H7 (cell line): ENCODE measurements at places on chromosomes 5 and 9.

DNA sequence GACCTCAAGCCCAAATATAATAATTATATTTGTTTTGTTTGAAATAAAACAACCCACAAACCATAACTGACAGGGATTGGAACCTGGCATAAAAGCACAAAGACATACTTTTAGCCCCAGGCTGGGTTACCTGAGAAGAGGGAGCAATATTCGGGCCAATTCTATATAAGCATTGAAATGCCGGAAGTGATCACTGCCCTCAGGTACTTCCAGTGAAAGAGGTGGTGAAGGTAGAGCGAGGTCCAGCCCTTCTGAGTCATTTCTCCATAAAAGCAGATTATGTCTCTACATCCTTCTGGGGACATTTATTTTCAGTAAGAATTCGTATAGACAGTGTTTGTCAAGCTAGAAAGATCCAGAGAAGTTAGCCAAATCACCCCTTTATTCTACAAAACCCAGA lies 59.6 kb downstream of the GCNT4 start:
- DNase-seq, result no peak

DNA sequence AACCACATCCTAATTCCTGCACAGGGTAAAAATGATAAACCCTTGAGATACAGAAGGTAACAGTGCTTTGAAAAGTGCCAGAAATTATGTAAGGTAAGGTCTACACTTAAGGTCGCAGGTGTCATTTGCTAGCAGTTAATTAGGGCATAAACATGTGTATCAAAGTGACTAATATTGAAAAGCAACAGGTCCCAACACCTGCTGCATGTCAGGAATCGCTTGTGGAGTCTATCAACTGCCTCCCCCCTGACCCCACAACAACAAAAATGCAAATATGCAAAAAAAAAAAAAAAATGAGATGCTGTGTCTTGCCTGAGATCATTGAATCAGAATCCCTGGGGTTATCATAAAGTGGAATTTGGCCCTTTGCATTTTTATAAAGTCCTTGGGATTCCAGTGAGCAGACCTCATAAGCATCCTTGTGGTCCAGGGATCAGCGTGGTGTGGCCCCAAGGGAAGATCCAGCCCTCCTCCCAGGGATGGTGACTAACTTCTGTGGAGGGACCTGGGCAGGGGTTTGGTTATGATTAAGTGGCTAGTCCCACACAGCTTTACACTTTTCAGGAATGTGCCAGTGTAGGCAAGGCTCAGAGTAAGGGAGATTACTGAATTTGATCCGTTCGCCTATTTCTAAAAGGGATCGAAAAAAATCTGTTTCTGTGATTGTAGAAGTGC lies 92.5 kb upstream of the TNFSF8 start:
- no peak for DNase-seq

- peak; percentile 33 for DNase-seq
These were observed 338.1 kb downstream of the ASTN2 start for GRCh38 chr9:117076571-117077290.

DNA sequence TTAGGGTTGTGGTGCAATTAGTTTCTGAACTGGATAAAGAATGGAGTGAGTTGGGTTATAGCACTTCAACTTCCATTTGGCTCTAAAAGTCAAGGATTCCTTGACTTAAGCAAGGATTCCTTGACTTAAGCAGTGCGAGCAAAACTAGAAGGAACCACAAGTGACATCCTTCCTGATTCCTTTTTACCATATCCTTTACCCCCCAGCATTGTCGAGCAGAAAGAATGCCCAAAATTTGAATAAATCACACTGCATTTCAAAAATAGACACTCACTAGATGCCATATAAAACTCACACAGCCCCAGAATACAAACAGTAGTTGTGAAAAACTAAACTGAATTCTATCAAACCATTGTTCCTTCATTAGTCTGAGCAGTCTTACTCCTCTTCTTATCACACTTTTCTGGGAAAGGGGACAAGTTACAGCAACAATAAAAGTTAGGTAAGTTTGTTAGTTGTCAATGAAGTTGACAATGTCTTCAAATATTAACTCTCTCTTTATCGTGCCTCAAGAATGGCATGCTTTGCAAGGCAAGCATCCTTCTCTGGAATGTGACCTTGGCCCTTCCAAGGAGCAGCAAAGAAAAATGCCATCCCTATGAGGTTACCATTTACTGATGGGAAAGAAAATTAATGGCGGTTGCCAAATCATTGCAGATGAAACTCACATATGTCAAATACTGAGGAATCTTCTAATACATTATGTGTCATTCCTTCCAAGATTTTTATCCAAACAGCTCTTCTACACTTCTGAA lies 273.3 kb upstream of the ANKRD55 start:
- DNase-seq, result no peak

- no peak for DNase-seq
These were observed 14.8 kb upstream of the PRRC2B start for GRCh38 chr9:131379056-131379455.

DNA sequence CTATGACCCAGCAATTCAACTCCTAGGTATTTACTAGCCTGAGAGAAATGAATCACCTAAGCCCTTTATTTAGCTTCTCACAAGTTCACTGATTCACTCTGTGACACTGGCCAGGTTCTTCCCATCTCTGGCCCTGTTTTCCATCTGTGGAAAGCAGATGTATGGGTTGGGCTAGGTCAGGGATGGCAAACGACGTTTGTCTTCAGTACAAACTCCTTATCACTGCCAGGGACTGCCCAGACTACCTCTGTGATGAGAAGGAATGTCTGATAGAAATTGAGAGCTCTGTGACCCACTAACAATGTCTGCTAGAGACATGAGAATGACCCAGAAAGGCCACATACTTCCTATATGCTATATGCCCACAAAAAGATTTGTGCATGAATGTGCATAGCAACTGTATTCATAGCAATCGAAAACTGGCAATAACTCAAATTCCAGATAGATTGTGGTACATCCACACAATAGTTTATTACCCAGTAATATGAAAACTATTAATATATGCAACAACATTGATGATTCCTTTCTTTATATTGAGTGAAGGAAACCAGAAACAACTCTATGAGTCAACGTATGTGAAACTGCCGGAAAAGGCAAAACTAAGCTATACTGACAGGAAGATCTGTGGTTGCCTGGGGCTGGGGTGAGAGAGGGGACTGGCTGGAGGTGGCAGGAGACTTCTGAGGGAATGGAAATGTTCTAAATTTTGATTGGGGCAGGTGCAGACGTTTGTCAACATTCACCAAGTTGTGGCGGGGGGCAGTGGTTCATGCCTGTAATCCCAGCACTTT lies 32.0 kb upstream of the ADAM19 start:
- DNase-seq, result no peak

GRCh38 chr5:32522429-32523143 lies 62.8 kb upstream of the SUB1 start:
- no peak for DNase-seq

GRCh38 chr9:71249729-71250317 lies 128.4 kb upstream of the TRPM3 start:
- DNase-seq, result peak; percentile 22

DNA sequence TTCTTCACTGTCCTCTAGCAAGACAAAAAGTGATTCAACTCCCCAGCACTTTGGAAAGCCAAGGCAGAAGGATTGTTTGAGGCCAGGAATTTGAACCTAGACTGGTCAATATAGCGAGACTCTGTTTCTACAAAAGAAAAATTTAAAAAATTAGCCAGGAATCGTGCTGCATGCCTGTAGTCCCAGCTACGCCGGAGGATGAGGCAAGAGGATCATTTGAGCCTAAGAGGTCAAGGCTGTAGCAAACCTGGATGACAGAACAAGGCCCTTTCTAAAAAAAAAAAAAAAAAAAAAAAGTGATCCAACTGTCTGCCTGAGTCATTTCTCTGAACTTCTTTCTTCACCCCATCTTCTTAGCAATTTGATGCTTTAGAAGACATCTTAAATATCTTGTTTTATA lies 12.4 kb downstream of the ITGA2 start:
- DNase-seq, result no peak

DNA sequence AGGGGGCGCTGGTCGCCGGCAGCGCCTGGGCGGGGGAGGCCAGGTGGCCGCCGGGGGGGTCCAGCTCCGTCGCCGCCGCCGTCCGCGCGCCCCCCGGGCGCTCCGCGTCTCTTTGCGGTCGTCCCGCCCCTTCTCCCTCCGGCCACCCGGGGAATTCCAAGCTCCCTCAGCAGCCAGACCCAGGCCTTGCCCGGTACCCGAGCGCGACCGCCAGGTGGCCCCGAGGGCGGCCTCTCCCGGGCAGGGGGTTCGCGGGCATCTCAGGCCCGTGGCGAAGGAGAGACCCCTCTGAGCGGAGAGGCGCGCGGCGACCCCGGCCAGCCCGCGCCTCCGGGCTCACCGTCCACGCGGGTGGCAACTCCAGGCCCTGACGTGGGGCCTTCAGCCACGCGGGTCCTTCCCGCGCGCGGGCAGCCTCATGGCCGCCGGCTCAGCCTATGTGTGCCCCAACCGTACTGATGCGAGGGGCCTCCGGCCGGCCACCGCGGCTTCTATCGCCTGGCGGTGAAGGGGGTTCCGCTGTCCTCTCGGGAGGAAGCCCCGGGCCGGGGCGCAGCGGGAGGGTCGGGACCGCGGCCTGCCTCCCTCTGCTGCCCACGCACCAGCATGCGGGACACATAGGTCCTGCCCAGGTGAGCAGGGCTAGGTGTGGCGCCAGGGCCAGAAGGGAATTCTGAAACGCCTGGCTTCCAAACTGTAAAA lies 529 bp upstream of the NRARP start:
- peak; percentile 97 for DNase-seq

GRCh38 chr5:87029951-87030350 lies 237.7 kb upstream of the RASA1 start:
- DNase-seq, result no peak

DNA sequence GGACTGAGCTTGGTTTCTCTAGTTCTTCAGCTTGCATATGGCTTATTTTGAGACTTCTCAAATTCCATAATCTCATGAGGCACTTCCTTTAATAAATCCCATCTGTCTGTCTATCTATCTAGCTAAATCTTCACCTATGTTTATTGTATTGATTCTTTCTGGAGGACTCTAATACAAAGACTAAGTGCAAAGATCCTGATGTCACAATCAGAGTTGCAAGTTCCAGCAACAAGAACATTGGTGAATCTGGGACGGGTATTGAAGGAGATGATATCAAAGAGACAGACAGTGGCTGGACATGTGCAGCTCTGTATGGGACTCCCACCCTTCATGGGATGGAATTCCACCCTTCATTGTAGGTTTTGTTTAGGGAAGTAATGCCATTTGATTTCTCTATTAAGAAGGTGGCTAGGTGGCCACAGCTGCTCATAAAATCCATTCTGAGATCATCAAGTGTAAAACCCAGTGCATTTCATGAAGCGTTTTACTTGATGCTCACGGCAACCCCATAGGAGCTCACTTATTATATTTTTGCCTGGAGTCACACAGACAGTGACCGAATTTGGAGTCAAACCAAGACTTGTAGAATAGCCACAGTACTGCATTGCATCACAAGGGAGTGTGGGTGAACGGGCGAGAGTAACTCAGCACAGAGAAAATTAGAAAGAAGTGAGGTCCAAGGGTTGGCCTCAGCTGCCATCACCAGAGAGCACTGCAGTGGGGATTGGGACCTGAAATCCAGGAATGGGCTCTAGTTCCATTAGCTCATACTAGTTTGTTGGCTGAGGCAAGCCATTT lies 24.9 kb downstream of the TAS2R1 start:
- no peak for DNase-seq

- DNase-seq, result no peak
These were observed 717.3 kb upstream of the CHD1 start for GRCh38 chr5:99646011-99646647.

DNA sequence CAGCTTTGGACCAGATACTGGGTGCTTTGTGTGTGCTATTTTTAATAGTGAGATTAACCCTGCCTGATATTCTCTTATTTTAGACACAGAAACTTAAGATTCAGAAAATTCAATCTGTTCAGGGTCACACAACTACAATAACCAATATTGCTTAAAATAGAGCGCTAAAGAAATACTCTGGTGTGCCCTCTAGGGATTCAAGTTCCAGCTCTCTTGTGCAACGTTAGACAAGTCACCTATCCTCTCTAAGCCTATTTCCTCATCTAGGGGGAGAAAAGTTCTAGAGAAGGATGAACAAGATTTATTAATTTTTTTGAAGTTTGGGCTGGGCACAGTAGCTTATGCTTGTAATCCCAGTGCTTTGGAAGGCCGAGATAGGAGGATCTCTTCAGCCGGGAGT lies 2.1 kb upstream of the SCAI start:
- no peak for DNase-seq

DNA sequence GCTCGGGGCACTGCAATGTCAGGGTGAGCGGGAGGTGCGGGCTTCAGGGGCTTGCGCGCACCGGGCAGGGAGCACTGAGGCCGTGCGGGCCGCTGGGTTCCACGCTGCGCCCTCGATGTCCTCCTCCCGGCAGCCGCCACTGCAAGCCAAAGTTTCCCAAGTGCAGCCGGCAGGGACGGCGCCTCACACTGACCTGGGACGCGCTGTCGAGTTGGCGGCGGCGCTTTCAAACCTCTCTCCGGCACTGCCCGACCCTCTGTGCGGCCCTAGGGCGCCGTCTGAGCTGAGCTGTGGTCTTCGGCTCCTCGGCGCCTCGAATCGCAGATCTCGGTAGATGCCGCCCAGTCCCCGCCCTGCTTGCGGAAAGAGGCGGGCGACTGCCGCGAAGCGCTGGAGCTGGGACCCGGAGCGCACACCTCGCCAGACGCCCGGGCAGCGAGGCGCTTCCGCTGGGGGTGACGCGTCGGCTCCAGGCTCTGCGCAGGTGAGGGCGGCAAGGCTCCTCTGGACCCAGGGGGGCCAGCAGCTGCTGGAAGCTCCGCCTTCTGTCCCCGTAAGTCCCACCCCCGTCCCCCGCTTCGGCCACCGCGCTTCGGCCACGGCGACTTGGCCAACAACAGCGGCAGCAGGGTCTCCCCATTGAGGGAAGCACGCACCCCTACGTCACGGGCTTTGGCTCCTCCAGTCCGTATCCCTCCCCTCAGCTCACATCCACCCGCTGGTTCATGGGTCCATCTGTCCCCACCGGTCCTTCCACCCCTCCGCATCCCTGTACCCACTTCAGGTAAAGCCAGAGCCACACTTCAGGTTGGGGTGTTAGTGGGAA lies at the start of gene ANKRD34B:
Gene ANKRD34B (minus strand): TSS at position 320 of the 826 bp plus-strand sequence. CDS start 10,261 bp downstream, outside the sequence.
- peak; percentile 87 for DNase-seq

- DNase-seq, result no peak
These were observed 1.8 kb downstream of the MVB12B start for GRCh38 chr9:126328407-126328806.

- no peak for DNase-seq
These were observed 67.5 kb upstream of the MAMDC2 start for GRCh38 chr9:69976152-69976551.

- peak; percentile 95 for DNase-seq
These were observed 91.4 kb downstream of the LMX1B start for GRCh38 chr9:126704892-126705766.
